ENCODE measurements at places on chromosomes 1 and 21.

DNA sequence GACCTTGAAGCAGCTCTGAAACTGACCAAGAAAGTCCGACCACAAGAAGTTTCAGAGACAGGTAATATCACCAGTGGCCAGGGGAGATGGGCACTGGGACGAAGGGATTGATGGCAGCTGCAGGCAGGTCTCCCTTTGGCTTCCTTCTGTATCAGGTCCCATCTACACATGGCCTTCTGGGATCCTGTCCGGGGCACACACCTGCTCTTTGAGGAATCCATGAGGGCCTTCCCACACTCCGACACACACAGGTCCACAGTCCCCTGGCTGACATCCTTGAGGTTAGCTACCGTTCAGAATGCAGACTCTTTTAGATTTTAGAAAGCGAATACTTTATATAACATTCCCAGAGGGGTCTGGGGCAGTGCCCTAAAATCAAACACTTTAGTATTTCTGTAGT is 26.5 kb upstream of the TMEM125 start:
- no peak for DNase-seq

- DNase-seq, result no peak
Observed at GRCh38 chr21:40120940-40121575, 253.8 kb downstream of the PCP4 start.

DNA sequence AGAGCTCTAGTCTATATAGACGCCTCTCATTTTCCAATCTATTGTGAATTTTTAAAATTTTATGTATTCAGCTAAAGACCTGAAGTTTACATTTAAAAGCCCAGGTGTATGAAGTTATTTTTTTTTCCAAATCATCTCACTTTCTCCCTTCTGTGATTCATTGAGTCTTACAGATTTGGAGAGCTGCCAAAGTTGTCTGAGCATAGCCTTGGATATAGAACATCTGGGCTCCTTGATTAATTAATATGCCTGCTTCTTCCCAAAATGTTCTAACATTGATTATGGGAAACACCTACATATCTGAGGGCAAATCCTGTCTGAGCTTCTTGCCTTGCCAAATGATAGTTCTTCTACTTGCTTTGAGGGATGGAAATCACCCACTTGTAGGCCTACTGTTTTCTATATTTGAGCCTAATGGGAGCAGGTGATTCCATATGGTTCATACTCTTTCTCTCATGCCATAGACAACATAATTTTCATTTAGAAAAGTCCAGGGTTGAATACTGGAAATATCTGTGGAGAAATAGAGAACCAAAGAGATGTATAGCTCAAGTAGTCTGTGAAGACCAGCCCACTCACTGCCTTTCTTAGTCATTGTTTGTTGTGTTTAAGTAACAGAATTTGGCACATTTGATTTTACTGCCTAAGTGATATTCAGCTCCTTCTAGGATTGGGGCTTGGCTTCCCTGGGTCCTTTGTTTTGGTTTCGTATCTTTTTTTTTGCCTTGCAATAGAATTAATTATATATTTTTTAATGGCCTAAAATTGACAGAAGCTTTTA is 46.2 kb downstream of the MACF1 start:
- DNase-seq, result no peak

GRCh38 chr1:244672946-244673682 is 20.2 kb downstream of the DESI2 start:
- peak; percentile 25 for DNase-seq

- DNase-seq, result no peak
Observed at GRCh38 chr1:37817481-37817880, 9.5 kb upstream of the YRDC start.

- DNase-seq, result no peak
Observed at GRCh38 chr1:176499671-176500070, 36.7 kb downstream of the PAPPA2 start.

DNA sequence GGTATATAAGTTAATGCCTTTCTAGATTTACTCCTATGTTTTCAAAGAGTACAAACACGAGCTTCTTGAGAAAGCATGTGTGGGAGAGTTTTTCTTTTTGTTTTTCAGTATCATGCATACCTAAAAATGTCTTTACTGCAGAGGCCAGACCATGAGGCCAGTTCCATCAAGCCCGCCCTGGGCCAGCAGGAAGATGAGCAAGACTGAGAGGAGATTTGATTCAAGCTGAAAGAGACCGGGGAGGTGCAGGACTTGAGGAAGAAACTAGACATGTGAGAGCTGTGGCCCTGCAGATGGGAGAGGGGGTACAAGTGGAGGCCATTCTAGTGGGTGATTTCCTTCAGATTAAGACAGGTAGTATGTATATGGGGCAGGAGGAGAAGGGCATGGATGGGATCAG is 33.4 kb upstream of the NTPCR start:
- DNase-seq, result no peak

DNA sequence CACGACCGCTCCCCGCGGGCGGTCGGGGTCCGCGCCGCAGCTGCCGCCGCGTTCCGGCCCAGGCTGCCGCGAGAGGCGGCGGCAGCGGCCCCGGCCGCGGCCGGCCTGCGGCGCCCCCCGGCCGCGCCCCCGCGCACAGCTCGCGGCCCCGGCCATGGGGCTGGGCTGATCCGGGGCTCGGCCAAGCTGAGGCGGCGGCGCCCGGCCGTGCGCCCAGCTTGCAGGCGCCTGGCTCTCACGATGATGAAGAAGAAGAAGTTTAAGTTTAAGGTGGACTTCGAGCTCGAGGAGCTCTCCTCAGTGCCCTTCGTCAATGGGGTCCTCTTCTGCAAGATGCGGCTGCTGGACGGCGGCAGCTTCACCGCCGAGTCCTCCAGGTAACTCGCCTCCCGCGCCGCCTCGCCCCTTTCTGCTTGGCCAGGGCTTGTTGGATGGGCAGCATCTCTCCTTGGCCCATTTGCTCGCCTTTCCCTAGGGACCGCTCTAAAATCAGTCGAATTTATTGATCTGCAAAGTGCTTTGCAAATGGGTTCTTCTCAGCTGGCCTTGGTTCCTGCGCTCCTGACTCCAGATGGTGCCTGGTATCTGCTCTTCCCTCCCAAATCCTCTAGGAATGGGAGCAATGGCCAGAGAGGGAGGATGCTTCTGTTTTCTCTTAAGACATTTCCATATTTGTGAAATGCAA is 431 bp downstream of the EEIG2 start:
- DNase-seq, result peak; percentile 58

DNA sequence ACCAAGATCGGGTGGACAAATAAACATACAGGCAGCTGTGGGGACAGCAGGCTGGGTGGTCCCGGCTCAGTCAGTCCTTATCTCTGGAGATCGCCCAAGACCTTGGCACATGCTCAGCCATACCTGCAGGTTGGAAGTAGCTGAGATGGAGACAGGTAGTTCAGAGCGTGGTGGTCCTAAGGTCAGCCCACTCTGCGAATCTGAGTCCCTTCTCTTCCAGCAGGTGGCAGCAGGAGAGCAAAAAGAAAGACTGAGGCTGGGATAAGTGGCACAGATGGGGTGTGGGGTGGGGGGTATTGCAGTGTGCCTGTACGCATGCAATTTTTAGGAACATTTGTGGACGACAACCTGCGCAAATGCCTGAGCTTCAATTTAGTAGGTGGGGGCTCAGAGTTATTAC is 104.9 kb downstream of the TENT5C start:
- DNase-seq, result no peak

- DNase-seq, result peak; percentile 23
Observed at GRCh38 chr1:157404063-157404501, 148.2 kb downstream of the FCRL5 start.

GRCh38 chr1:906600-907420 is 16.9 kb upstream of the SAMD11 start:
- DNase-seq, result no peak

GRCh38 chr1:163346326-163346870 is 24.6 kb downstream of the NUF2 start:
- peak; percentile 4 for DNase-seq

DNA sequence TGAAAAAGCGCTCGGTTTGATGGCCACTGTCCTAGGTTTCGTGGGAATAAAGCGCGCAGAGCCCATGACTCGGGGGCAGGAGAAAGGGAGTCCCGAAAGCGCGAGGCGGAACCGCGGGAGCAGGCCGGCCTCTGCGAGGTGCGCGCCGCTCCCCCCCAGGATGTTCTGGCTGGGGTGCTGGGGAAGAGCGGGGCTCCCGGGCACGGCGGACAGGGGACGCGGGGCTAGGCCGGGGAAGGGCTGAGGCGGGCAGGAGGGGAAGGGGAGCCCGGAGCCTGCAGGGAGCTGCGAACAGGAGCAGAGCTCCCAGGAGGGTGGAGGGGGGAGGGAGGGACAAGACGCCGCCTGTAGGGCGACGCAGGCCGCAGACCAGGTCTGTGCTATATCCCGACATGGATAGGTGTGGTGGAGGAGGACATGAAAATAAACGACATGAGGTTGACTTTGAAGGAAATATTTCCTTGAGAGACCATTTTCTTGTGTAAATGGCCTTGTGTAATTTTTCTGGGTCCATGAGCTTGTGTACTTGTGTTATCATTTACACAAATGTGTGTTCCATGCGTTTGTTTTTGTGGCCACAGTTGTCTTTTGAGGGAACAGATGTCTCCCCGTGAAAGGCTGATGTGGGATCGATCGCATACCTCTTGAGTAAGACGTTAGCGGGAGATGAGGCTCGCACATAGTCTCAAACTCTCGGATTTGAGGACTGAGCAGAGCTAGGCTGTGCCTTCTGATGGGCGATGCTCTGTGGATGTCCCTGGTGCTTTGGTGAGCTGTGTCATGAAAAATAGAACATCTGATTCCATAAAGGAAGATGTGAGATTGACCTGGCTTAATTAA is 1.3 kb downstream of the PCNT start:
- peak; percentile 59 for DNase-seq

DNA sequence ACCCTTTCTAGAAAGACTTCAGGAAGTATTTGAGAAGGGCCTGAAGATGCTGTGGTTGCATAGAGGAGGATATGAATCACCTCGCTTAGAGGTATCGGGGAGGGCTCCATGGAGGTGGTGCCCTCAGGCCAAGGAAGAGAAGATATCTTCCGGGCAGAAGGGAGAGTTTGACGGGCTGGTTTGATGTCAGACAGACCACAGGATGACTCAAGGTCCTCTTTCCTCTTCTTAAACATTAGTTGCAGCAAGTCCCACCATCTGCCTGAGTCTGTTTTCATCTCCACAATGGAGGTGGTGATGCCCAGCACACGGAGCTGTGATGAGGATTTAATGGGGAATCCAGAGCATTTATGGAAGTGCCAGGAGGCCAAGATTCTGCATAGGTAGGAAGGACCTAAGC is 25.1 kb upstream of the RUNX3 start:
- DNase-seq, result no peak

DNA sequence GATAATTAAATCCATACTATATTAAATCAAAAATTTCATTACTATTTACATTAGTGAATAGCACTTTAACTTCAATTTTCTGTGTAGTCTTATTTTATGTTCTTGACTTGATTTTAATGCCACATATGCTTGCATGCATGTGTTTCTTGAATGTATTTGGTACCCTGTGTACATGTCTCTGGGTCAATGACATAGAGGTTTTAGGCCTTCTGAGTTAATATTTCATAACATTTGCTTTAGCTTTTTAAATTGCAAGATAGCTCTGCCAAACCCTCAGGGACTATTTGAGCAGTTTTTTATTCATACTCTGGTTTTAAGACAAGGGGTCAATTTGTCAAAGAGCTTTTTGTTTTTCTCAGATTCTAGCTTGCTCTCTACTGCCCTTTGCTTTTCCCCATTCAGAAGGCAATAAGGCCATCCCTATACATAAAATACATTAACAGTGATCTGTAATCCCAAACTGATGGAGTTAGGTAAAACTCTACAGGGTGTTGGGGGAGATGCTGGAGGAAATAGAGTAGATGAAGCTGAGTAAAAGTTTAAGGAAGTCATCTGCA is 5.0 kb downstream of the MLLT11 start:
- no peak for DNase-seq

GRCh38 chr1:29256394-29256793 is 20.1 kb downstream of the PTPRU start:
- no peak for DNase-seq

- DNase-seq, result no peak
Observed at GRCh38 chr1:45654540-45655280, 30.9 kb upstream of the CCDC17 start.

- no peak for DNase-seq
Observed at GRCh38 chr1:41622859-41623732, 138.6 kb upstream of the EDN2 start.

GRCh38 chr1:37605806-37606474 is 10.2 kb upstream of the GNL2 start:
- no peak for DNase-seq

- no peak for DNase-seq
Observed at GRCh38 chr21:29056005-29056404, 17.4 kb downstream of the CCT8 start.

- DNase-seq, result peak; percentile 72
Observed at GRCh38 chr1:19341201-19342061, 29.3 kb downstream of the SLC66A1 start.

DNA sequence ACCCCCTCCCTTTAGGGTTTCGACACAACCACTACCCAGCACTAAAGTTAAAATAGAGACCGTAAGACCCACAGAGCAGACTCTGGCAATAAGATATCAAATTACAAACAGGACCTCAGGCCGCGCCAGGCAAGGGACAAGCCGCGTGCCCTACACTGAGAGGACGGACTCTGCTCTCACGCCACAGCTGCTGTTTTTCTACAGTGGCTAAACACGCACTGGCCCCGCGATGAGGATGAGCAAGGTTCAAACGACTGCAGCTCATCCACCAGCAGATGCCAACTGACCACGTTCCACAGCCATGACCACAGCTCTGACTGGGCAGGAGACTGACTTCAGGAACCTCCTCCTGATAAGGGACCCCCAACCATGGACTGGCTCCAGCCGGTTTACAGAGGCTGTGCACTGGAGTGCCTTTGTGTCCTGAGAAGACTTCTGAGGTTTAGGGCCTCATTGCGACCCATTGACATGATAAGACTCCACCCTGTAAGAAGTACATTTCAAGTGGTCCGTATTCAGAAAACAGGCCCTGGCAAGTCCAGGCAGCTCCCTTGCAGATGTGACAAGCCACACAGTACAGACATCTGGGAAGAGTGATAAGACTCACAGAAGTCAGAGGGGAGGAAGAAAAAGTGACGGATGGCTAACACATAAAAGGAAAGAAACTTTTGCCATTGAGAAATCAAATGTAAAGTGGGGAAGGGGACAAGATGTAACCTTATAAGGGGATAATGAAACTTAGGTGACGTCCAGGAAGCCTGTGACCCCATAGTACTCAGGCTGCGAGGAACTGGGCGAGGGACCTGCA is 1.5 kb upstream of the KRTAP10-6 start:
- no peak for DNase-seq

DNA sequence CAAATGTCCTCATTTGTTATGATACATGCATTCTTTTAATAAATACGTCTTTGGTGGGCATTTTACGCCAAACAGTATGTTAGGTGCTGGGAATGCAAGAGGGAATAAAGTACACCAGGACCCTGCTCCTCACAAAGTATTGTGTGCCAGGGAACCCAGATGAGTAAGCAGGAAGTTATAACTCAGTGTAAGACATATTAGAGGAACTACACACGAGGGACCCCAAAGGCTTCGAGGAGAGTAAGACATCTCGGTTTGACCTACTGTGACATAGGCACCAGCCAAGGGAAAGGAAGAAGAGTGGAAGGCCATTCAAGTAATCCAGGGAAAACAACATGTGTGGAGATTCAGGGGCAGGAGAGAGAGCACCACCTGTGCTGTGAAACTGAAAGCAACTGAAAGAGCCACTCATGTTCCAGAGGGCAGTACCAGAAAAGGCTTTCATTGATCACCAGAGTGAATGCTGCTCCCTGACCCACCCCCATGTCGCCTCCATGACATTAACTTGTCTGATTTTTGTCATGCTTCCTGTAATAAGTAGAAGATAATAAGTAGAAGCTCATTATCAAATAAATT is 542.5 kb upstream of the PKN2 start:
- DNase-seq, result peak; percentile 9
